Keratinocyte (primary cell): ENCODE measurements at places on chromosomes 16 and 17.

- DNase-seq = no peak
These were observed 5.3 kb downstream of the ST3GAL2 start for GRCh38 chr16:70433458-70434103.

DNA sequence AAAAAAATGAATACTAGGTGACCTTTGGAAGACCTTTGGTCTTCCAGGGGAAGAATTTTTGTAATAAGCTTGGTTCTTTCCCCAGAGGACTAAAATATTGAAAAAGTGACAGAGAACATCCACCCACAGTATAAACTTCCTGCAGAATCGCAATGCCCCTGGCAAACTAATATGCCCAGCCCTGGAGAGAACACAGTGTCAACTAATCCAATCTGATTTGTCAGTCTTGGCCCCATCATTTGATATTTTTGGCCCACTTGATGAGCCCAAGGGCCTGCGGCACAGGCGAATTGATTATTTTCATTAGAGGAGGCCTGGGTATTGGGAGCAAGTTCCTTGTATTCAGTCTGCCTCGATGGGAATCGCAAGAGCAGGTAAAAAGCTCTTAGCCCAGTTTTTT lies 98.4 kb downstream of the MAP2K6 start:
- no peak for DNase-seq

DNA sequence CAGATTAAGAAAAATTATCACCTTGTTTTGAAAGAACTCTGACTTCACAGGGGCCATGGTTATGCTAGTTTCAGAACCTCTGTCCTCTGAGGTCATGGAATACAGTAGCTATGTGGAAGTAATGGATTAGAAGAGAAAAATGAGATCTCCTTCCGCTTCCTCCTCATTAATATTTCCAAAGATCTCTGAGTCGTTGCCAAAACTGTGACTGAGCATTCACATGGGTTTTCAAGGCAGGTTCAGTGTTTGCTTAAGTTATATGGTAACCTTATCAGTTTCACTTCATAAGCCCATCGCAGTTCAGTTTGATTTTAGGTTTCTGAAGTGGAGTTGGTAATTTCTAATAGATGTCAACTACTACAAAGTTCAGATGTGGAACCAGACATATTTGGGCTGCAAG lies 321.2 kb upstream of the SOX9 start:
- no peak for DNase-seq

DNA sequence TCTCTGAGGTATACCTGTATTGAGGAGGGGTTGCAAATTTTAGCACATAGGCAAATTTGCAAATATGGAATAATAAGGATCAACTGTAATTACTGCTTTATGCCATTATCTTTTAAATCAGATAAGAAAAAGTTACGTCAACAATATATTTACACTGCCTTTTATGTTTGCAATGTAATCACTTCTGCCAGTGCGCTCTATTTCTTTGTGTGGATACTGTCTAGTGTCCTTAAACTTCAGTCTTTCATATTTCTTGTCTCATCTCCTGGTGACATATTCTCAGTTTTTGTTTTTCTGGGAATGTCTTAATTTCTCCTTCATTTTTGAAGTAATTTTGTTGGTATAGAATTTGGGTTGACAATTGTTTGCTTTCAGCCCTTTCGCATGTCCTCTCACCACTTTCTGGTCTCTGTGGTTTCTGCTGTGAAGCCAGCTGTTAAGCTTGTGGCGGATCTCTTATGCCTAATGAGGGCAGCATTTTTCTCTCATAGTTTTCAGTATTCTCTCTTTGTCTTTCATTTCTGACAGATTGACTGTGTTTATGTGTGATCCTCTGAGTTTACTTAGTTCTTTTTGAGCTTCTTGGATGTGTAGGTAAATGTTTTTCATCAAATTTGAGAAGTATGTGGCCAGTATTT lies 37.6 kb upstream of the ABCC11 start:
- DNase-seq = no peak

DNA sequence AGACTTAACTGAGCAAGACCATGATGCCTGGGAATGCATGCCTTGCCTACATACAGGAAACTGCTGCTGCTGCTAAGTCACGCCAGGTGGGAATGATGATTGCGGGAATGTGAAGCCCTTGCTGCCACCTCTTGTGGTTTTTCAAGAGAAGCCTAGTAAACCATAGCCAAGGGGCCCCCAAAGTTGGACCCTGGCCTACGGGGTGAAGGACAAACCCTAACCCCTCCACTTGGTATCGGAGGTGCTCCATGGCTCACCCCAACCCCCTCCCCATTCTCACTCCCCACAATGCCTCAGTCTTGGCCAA lies 233.9 kb downstream of the ZNF423 start:
- DNase-seq = no peak

DNA sequence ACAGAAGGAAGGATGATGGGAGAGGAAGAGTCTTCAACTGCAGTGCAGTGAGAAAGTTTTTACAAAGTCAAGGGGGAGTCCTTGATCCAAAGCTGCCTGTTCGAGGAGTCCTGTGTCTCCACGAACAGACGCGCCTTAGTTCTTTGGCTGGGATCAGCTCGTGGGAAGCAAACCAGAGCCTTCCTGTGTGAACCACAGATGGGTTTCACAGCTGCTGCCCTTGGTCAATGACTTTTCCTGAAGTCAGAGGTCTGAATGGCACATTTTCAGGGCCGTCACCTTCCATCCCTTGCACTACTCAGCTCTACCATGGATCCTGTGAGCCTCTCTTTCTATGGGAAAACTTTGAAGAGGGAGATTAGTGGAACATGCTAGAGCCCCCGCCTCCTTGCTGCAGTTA lies 4.2 kb upstream of the SBK1 start:
- DNase-seq = no peak

GRCh38 chr17:5260542-5260941 lies 21.5 kb upstream of the RABEP1 start:
- no peak for DNase-seq

DNA sequence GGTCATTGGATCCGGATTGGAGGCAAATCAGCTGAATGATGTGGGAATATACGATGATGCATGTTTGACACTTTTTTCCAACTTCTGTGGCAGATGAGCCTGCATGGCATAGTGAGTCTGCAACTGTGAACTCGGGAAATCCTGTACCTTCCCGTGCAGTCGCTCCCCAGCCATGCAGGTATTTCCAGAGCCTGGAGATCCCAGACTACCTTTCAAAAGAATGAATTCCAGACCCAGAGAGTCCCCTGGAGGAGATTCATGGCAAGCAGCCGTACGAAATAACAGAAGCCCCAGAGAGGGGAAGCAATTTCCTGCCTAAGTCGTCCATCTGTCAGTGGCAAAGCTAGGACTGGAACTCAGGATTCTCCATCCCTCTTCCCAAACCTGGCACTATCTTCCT lies 75.7 kb upstream of the FAM20A start:
- DNase-seq = no peak

DNA sequence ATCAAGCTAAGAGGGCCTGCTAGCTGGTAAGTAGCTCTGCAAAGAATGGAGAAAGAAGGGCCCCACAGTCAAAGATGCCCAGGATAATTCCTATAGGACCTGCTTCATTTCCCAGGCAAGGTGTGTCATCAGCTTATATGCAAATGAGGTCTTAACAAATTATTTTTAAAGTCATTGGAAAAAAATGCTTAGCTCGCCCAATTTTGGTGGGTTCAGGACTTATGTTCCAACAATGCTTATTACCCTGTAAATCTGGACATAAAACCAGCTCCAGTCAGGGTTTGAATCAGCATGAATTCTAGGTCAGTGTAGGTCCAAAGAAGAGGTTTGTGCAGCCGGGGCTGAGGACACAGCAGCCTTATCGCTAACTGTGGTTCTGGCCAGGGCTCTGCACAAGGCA lies 25.4 kb downstream of the ACLY start:
- no peak for DNase-seq
